Activated CD4-positive, alpha-beta T cell treated with anti-CD3 and anti-CD28 coated beads, Interleukin-2, Interleukin-6, amounts not matched to agents 100 ng/mL and 50 ng/mL, durations not matched to agents 16 hours and 8 hours (primary cell): ENCODE measurements at places on chromosomes 1 and 21.

GRCh38 chr1:59947047-59947938 lies 20.7 kb upstream of the CYP2J2 start:
- peak; percentile 67 for DNase-seq

- no peak for DNase-seq
Measured at GRCh38 chr21:39077876-39078275, 105.4 kb downstream of the PSMG1 start.

DNA sequence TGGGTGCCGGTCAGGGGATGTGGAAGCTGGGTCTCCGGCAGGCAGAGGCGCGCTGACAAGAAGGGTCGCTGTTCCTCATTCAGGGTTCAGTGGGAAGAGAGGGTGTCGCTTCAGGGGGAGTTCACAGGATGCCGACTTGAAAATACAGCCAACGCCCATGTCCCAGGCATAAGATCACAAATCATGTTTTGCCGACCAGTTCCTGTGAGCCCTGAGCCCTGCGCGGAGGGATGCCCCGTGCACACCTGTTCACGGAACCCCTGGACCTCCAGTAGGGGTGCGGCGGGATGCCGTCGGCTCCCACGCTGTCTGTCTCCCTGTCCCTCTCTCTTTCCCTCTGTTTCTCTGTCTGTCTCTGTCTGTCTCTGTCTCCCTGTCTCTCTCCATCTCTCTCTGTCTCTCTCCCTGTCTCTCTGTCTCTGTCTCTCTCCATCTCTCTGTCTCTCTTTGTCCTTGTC lies 26.8 kb downstream of the TP73 start:
- no peak for DNase-seq

GRCh38 chr1:210691039-210691610 lies 362.4 kb downstream of the HHAT start:
- DNase-seq = no peak

DNA sequence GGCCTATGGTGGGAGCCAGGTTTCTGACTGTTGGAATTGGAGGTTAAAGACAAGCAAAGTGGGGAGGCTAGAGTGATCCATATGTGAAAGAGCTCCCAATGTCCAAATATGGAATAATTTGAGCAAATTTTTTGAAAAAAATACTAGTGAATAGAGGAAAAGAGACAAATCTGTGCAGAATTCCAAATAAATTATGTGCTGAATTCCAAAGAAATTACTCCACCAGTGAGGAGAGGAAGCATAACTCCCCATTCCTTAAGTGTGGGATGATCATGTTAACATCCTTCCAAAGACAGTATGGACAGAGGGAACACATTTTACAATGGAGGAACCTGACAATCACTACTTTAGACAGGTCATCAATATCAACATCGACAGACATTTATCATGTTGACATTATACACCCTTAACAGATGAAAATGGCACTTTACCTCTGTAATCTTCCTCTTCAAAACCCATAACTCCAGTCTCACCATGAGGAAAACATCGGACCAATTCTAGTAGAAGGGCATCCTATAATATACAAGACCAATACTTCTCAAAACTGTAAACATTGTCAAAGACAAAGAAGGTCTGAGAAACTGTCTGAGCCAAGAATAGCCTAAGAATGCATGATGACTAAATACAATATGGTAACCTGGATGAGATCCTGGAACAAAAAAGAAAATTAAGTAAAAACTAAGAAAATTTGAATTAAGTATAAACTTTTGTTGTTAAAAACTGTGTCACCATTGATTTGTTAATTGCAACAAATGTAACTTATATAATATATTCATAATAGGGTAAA lies 71.5 kb upstream of the RGS4 start:
- DNase-seq = no peak

GRCh38 chr1:23354245-23354644 lies 10.2 kb upstream of the HNRNPR start:
- DNase-seq = no peak

DNA sequence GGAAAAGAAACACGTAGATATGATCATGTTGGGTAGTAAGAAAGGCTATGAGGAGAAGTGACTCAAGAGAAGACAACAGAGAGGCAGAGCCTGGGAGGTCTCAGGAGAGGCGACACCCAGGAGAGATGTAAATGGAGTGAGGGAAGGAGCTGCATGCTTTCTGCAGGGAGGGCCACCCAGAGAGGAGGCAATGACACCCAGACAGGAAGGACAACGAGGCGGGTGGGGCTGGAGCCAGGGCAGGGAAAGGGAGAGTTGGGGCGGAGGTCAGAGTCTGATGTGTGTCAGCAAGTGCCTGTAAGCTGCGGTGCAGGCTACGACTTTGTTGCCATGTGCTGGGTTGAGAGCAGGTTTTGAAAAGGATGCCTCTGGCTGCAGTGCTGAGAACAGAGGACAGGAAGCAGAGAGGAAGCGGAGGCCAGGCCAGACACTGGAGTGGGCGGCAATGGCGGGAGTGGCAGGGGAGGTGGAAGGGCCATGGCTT lies 31.3 kb downstream of the SLC1A7 start:
- DNase-seq = no peak

- DNase-seq = no peak
Measured at GRCh38 chr1:76830373-76830772, 36.9 kb upstream of the ST6GALNAC5 start.

DNA sequence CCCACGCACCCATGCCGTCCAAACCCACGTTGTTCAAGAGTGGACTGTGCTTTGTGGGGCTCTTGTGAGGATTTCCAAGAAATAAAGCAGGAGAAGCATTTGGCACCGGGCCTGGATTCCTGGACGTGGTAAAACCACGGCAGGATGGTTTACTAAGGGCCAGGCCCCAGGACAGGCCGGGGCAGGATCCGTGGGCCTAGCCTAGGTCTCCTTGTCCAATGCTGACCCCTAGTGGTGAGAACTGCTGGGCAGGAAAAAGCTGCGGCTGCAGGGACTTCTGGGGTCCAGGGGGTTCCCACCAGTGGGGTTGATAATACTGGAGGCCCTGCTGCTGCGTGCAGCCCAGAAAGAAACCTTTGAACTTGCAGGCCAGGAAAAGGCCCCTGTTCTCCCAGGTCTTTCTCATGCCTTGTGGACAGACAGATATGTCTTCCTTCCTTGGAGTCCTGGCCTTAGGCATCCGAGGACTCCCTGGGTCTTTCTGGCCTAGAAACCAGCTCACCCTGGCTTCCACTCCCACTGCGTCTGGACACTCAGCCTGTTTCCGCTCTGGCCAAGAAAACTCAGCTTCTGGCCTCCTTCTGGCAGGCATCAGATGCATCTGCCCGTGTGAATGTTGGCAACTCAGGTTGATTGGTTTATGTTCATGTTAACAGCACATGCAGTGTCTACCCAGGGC lies 106.9 kb upstream of the TMEM51 start:
- DNase-seq = peak; percentile 69

- no peak for DNase-seq
Measured at GRCh38 chr1:33410091-33410701, 20.7 kb downstream of the PHC2 start.

GRCh38 chr1:162230096-162230495 lies 146.6 kb downstream of the SPATA46 start:
- no peak for DNase-seq

GRCh38 chr1:181249186-181249585 lies 160.7 kb downstream of the IER5 start:
- no peak for DNase-seq

- DNase-seq = no peak
Measured at GRCh38 chr21:34688145-34688544, 19.4 kb downstream of the CLIC6 start.

- no peak for DNase-seq
Measured at GRCh38 chr1:205692423-205692822, 12.1 kb upstream of the SLC45A3 start.

GRCh38 chr1:66705110-66705509 lies 47.1 kb upstream of the DYNLT5 start:
- no peak for DNase-seq

DNA sequence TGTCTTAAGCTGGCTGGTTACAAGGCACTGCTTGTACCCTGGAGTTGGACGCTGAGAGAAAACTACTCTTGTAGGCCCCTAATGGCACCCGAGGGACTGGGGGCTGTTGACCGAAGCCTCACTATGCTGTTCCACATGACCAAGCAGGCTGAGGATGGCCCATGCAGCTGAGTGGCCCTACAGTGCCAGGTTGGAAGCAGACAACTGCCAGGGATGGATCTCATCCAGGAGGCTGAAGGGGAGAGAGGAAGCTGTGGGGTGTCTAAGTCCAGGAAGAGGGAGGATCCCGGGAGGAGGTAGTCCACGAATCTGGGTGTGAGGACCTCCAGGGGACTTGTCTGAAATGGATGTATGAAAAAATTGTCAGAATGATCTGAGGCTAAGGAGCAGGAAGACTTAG lies 45.8 kb downstream of the FOXD2 start:
- DNase-seq = no peak

DNA sequence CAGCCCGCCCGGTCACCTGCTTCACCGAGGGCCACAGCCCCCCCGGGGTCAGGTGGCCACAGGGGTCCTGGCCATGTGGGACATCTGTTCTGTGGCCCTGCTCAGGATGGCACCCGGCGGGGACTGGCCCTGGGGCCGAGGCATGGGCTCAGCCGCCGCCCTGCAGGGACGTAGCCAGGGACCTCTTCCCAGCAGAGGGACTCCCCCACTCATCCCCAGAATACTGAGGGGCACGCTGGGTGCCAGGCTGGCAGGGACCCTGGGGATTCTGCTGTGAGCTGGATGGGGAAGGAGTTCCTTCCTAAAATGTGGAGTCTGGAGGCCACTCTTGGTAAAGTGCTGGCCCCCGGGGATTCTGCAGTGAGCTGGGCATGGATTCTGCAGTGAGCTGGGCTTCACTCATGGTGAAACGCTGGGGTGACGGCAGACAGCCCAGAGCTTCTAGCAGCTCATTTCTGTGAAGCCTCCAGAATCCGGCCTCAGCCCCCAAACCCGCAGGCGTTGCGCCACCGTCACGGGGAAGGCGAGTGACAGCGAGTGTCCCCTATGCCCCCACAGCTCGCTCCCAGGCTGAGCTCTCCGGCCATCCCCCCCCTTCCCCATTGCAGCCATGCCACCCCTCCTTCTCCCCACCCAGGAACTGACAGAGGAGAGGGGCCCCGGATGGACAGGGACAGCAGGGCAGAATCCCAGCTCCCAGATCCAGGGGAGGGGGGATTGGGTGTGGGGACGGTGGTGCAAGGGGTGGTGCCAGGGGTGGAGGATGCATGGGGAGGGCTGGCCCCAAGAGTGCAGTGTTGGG lies 1.4 kb downstream of the ITGB2 start:
- peak; percentile 51 for DNase-seq

DNA sequence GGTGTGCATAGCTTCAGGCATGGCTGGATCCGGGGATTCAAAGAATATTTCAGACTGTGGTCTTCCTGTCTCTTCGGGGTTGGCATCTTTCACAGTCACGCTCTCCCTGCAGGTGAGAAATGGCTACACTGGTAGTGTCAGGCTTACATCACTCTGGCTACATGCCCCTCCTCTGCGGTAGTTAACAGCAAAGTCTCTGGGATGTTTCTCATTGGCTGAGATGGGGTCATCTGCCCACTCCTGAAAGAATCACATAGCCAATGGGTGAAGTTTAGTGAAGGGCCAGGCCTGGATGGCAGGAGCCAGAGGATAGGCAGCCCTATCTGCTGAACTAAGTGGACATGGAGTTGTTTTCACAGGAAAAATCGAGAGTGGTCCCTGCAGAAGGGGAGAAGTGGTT lies 356.5 kb downstream of the MATN1 start:
- DNase-seq = no peak

DNA sequence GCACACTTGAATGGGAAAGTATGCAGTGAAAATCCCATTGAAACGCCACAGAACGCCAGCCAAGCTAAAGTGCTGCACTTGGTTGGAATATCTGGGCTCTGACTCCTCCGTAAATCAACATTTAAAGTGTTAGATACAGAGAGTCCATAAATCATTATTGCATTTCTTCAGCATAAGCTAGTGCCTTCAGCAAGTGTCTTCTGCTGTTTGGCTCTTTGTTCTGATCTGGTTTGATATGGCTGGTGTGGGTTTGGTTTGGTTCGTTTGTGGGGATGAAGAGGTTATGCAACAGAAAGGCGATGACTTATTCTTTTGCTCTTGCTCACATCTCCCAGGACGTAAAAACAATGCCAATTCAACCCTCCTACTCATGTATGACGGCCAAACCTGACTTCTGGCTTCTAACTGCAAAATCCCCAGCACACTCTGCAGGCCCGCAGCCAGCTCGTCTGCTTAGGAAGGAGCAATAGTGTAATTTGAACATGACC lies 121.8 kb upstream of the ERG start:
- no peak for DNase-seq

DNA sequence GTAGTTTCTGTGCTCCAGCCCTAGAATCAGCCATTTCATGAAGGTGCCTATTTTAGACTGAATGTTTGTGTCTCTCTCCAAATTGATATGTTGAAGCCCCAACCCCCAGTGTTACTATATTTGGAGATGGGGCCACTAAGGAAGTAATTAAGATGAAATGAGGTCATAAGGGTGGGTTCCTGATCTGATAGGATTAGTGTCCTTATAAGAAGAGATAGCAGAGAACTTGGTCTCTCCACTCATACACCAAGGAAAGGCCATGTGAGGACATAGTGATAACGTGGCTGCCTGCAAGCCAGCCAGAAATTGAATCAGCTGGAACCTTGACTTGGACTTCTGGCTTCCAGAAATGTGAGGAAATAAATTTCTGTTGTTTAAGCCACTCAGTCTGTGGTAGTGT lies 12.3 kb downstream of the RAVER2 start:
- DNase-seq = no peak

- no peak for DNase-seq
Measured at GRCh38 chr1:61950418-61950817, 208.1 kb downstream of the PATJ start.

GRCh38 chr1:183673605-183674323 lies 20.6 kb upstream of the APOBEC4 start:
- DNase-seq = no peak

GRCh38 chr1:248730507-248731335 lies 24.8 kb downstream of the LYPD8 start:
- DNase-seq = no peak

GRCh38 chr1:19688041-19688842 lies 23.6 kb downstream of the HTR6 start:
- DNase-seq = no peak

GRCh38 chr1:222940906-222941305 lies 126.1 kb downstream of the DISP1 start:
- no peak for DNase-seq

DNA sequence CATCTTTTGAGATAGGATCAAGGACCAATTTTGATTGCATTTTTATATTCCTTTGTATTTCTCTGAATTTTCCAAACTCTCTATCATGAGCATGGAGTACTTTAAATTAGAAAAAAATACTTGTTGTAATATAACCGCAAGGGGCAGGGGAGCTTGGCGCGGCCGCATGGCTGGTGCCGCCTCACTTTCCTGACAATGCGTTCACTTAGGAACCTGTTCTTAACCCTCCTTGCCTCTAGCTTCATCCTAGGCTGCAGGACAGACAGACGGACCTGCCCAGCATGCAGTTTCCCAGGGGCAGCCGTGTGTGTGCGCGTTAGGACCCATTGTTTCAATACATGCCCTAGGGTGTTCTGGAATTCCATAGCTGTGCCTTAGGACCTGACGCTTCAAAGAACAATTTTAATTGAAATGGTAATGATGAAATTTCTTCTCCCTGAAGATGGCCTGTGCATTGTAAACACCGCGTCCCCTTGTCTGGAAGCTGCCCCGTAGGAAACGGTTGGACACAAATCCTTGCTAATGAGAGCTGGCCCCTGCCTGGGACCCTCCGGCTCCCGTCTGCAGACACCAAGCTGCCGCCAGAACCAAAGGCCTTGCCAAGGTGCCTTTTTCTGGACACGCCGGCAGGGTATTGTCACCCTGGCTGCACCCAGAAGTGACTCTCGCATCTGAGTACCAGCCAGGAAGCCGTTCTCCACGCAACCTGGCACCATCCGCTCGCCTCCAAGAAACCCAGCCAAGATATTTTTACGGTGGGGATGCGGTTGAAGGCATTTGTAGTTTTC lies 466.4 kb downstream of the NPHP4 start:
- DNase-seq = no peak
